ENCODE measurements at places on chromosomes 7 and 10.

- DNase-seq = peak; percentile 59
Observed at GRCh38 chr7:128869138-128869943, 6.7 kb downstream of the ATP6V1F start.

DNA sequence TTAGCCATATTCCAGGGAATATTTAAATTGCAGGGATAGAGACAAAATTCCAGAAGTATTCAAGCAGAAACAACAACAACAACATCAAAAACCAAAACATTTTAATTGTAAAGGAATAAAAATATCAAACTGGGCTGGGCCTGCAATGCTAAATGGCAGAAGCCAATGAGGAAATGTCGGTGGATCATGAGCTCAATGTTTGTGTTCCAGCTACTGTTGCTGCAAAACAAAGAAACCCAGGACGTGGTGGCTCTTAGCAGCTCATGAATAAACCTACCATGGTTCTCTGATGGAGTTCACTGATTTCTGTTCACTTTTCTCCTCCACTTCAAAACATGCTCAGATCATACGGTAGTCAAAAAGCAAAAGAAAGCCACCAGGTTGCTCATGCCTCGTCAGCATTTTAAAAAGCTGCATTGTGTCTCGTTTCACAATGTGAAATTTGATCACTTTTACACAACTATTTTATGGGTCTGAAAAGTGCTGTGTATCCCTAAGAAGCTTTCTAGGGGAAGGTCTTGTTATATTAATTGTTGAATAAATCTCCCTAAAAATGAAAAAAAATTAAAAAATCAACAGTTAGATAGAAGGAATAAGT is 54.0 kb downstream of the ASNS start:
- DNase-seq = no peak

GRCh38 chr10:77582710-77583115 is 54.9 kb downstream of the KCNMA1 start:
- no peak for DNase-seq

DNA sequence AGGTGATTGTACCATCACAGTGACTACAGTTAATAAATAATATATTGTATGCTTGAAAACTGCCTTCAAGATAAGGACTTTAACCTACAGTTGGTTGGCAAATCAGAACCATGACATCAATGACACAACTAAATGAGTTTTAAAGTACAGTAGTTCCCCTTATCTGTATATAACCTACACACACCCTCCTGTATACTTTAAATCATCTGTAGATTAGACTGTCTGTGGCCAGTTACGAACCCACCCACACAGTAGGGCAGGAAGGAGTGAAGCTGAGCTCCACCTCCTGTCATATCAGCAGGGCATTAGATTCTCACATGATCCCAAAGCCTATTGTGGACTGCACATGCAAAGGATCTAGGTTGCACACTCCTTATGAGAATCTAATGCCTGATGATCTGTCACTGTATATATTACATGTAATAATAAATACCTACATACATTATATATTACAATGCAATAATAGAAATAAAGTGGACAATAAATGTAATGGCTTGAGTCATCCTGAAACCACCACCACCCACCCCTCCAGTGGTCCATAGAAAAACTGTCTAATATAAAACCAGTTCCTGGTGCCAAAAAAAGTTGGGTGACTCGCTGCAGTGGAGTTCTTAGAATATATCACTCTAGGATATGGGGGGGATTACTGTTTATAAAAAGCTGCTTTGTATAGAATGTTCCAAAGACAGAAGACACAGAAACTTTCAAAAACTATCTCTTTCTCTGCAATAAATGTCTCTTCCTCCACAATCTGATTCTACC is 5.6 kb downstream of the TPK1 start:
- DNase-seq = no peak

GRCh38 chr7:8443576-8444467 is 10.4 kb downstream of the NXPH1 start:
- DNase-seq = no peak

- no peak for DNase-seq
Observed at GRCh38 chr10:117477961-117478670, 64.4 kb upstream of the EMX2 start.

- no peak for DNase-seq
Observed at GRCh38 chr10:113780681-113781250, 29.3 kb downstream of the PLEKHS1 start.
